IPS DF 19.7 (cell line): ENCODE measurements at places on chromosomes 4 and X.
A peak's percentile ranks its signal among the peaks of the same experiment; 100 is the strongest.

GRCh38 chr4:114613560-114613959 is 15.0 kb downstream of the UGT8 start:
- no peak for DNase-seq

DNA sequence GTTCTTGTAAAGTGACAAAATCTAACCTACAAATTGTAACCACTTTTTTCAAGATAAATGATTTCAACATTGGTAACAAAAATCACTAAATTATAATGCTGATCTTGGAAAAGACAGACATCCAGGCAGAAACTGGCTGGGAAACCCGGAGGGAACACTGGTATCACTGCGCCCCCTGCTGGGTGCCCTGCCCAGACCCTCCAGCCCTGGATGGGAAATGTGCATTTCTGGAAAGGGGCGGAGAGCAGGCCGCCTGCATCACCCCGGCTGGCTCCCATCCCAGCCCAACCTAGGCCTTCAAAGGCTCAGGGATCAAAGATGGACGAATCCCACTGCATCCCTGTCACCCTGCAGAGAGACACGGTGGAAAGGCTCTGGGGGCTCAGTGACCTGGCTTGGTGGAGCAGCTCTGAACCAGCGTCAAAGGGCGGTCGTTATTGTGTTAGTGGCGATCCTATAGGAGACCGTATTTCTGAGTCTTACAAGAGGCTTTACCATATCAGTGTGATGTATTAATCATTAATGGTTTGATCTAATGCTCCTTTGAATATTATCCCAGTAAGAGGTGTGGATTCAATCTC is 37.3 kb downstream of the ACOX3 start:
- DNase-seq: no peak

GRCh38 chrX:19611636-19612376 is 96.5 kb upstream of the MAP3K15 start:
- no peak for DNase-seq

GRCh38 chr4:17288151-17288550 is 223.7 kb downstream of the QDPR start:
- DNase-seq: no peak

DNA sequence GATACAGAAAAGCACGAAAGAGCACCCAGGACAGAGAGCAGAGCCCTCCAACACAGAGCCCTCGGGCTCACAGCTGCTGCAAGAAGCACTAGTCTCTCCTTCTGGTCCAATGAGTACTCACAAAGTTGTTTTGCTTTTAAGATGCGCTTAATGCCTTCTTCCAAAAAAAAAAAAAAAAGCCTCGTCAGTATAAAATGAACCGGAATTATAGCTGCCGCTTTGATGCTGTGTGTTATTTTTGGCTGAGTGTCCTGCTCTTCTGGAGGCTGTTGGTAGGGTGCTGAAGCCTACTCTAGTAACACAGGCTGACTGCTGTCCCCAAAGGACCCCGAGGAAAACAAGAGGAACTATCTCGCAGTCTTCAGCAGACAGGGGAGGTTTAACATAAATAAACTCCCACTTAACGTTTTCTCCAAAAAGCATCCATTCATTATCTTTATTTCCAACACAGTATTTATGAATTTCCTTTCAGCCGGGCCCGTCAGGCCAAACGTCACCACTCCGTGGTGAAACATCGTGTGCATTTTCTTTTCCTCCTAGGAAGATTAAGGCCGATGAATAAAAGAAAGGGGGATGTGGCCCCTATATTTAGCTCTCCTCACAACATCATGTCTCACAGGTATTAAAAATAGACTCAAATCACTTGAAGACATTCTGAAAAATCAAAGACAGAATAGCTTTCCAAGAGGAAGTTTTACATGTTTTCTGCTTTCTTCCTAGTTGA is 213.7 kb upstream of the PPARGC1A start:
- no peak for DNase-seq

GRCh38 chr4:158786121-158786601 is 17.3 kb downstream of the FNIP2 start:
- no peak for DNase-seq

GRCh38 chrX:123988423-123989111 is 27.1 kb downstream of the STAG2 start:
- no peak for DNase-seq

DNA sequence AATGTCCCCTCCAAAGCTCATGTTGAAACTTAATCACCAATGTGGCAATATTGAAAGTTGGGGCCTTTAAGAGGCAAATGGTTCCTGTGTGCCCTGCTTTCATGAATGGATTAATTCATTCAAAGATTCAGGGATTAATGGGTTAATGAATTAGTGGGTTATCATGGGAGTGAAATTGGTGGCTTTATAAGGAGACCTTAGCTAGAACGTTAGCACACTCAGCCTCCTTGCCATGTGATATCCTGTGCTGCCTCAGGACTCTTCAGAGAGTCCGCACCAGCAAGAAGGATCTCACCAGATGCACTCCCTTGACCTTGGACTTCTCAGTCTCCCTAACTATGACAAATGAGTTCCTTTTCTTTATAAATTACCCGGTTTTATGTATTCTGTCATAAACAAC is 2.6 kb upstream of the WDR19 start:
- DNase-seq: no peak

DNA sequence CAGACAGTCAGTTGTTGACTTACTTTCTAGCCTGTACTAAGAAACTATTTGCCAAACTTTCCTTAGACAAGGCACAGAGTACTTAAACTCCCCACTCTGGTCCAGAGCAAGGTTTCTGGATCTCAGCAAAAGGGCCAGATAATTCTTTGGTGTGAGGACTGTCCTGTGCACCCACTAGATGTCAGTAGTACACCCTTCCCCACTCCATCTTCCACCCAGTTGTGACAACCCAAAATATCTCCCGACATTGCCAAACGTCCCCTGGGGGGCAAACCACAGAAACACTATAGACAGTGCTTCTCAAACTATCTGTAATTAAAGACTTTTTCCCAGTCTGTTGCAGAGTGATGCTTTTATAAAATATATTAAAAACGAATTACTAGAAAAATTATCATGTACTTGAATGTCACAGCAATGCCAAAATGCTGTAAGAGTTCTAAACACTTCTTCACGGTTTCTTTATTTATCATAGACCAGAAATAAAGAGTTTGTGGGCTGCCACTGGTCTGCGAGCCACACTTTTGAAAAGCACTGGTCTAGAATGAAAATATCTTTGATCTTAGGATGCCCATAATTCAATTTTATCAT is 203.5 kb downstream of the PRDM5 start:
- DNase-seq: no peak

DNA sequence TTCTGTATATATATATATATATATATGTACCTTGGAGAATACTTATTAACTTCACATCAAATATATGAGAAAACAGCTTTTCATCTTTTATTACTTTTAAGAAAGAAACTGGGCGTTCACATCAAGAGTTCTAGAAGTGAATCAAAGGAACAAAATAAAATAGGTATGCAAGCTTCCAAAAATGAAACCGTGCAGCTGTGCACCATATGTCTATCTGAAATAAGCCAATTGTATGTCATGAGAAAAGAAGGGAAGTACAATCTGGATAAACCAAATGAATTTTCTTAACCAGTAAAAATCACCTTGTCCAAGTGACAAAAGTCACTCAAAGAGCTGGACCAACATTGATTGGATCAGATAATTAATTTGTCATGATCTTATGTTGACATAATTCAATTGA is 405.4 kb upstream of the TECRL start:
- DNase-seq: no peak

GRCh38 chrX:107348051-107348450 is 101.4 kb upstream of the FRMPD3 start:
- no peak for DNase-seq

DNA sequence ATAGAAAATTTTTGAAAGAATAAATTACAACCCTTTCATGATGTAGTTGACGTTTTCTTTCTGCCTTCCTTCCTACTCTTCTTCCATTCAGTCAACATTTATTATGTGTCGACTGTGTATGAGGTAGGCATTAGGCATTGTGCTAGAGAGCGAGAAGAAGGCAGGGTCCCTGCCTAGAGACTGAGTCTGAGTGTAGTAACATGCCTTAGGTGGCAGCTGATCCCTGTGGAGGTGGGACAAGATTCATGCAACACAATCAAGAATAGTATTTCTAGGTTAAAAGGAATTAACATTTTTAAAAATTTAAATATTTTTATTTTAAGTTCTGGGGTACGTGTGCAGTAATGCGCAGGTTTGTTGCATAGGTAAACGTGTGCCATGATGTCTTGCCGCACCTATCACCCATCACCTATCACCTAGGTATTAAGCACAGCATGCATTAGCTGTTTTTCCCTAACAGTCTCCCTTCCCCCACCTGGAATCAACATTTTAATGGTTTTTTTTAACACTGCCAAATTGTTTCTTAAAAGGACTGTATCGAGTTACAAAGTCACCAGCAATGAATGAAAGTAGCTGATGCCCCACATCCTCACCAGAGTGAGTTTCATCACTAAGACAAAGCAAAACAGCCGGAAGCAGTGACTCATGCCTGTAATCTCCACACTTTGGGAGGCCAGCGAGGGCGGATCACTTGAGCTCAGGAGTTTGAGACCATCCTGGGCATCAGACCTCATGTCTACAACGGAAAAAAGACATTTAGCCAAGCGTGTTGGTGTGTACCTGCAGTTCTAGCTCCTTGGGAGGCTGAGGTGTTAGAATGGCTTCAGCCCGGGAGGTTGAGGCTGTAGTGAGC is 84.0 kb downstream of the WWC2 start:
- DNase-seq: peak; percentile 99

DNA sequence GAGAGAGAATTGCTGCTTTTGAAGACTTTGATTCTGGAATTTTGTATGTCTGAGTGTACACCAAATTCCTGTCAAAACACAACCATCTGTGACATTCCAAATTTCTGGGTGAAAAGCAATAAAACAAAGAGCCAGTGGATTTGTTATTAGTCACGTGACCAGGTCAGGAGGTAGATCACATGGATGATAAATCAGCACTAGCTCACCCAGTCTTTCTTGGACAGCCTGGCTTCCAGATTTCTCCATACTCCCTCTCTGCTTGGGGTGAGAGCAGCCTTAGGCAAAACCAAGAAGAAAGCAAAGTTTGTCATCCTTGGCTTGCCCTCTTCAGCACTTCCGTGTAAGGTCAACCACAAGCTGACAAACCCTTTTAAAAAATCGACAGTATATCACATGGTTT is 194.2 kb downstream of the CLCN4 start:
- DNase-seq: no peak

DNA sequence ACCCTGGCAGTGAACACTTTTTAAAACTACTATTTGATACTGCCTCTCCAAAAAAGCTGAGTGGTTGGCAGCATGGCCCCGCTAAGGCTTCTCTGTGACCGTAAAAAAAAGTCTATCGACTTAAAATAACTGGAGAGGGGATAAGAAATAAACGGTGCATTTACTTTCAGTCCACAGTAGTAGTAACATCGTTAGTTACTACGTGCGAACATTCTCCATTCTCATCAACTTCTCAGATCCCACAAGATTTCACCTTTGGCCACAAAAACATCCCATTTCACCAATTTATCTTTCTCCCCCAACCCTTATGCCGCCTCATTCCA is 524 bp upstream of the EXOSC9 start:
- DNase-seq: no peak

- no peak for DNase-seq
Observed at GRCh38 chrX:68681443-68681941, 34.0 kb downstream of the STARD8 start.

GRCh38 chr4:52861171-52861823 is 820 bp upstream of the RASL11B start:
- no peak for DNase-seq

DNA sequence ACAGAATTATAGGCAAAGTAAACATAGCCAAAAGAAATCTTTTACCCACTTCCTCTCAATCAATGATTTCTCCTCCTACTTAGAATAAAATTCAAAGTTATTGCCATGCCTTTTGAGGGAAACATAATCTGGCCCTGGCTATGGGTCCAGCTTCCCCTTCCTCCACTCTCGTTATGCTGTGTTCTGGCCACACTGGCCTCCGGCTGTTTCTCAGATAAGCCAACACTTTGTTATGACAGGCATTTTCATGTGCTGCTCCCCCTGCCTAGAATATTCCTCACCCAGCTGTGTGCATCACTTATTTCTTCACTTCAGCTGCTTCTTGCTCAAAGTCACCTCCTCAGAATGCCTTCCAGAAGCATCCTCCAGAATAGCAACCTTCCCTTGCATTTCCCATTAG is 386.6 kb upstream of the AADAT start:
- DNase-seq: no peak

- no peak for DNase-seq
Observed at GRCh38 chrX:97633798-97634197, 750.1 kb downstream of the RPA4 start.
